ENCODE measurements at places on chromosomes 7 and 10. TPM values are rescaled to one million over a fixed set of nuclear protein-coding genes. Genes with fewer than 3 reads are reported as not detected.
A peak's percentile ranks its signal among the peaks of the same experiment; 100 is the strongest.

- no peak for DNase-seq
Observed at GRCh38 chr7:98470485-98471240, 69.8 kb upstream of the BAIAP2L1 start.

- DNase-seq = no peak
Observed at GRCh38 chr10:84994722-84995121, 666.3 kb downstream of the CCSER2 start.

- DNase-seq = no peak
Observed at GRCh38 chr10:25492040-25492439, 317.2 kb downstream of the GPR158 start.

- DNase-seq = no peak
Observed at GRCh38 chr7:54550471-54550870, 8.3 kb downstream of the VSTM2A start.

DNA sequence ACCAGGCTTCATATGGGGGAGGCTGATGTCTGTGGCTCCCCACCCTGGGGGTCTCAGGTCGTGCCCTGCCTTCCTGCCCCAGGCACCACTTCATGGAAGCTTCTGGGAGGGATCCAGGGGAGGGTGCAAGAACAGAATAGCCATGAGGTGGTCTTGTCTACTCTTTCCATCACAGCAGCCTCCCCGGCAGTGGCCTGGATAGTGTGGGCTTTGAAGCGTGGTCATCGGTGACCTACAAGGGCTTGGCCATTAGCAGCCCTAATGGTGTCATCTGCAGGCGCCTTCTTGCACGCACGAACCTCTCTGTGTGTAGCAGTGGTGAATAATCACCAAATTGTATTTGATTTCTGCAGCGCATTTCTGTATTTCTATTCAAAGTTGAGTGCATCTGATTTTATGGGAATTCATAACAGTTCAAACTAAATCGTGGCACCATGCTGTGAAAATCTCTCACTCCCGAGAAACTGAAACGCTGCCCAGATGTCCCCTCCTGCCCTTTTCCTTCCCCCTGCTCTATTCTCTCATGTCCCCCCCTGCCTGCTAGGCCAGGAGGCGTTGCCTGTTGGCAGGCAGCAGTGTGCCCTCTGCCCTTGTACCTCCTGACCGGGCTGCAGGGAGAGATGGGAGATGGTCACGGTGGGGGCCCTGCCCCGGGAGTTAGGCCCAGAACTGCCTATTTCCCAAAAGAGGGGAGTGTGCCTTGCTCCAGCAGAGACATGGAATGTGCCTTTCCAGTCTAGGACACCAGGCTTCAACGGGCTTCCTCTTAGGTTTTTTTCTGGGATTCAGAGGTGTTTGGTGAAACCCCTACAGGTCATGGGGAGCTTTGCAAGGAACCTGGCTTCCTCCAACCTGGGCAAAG, 34.8 kb downstream of the CDH23 start:
- DNase-seq = no peak

Gene EN2
- 0.07 TPM for total RNA-seq

GRCh38 chr7:80334908-80335307, 177.0 kb downstream of the GNAT3 start:
- DNase-seq = no peak

Gene FAM131B
- 0.39 TPM for total RNA-seq

GRCh38 chr10:13629116-13629515, 42.4 kb downstream of the PRPF18 start:
- no peak for DNase-seq

Gene ANKRD61
- not detected for total RNA-seq

DNA sequence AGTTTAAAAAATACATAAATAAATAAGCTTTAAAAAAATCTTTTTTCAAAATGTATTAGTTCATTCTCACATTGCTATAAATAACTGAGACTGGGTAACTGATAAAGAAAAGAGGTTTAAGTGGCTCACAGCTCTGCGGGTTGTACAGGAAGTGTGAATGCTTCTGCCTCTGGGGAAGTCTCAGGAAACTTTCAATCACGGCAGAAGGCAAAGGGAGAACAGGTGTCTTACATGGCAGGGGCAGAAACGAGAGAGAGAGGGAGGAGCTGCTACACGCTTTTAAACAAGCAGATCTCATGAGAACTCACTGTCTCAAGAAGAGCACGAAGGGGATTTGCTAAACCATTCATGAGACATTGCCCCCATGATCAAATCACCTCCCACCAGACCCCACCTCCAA, 114.6 kb downstream of the DNAJC1 start:
- no peak for DNase-seq

- no peak for DNase-seq
Observed at GRCh38 chr7:110373416-110373815, 717.5 kb upstream of the LRRN3 start.

GRCh38 chr7:154302380-154302779, 250.2 kb downstream of the DPP6 start:
- no peak for DNase-seq

Gene GDF2
- not detected for total RNA-seq

Gene CCL24
- total RNA-seq = 1.9 TPM

DNA sequence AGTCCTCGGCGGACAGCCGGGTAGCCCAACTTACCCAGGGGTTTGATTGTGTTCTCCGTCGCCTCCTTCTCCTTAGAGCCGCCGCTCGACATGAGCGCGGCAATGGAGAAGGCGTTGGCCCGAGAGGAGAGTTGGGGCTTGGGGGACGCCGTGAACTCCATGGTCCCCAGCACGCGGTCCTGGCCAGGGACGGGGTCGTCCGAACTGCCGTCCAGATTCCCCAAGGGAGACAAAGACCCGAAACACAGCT, 515 bp downstream of the TBX20 start:
- DNase-seq = no peak

Gene MBLAC1
- total RNA-seq = 1.2 TPM

DNA sequence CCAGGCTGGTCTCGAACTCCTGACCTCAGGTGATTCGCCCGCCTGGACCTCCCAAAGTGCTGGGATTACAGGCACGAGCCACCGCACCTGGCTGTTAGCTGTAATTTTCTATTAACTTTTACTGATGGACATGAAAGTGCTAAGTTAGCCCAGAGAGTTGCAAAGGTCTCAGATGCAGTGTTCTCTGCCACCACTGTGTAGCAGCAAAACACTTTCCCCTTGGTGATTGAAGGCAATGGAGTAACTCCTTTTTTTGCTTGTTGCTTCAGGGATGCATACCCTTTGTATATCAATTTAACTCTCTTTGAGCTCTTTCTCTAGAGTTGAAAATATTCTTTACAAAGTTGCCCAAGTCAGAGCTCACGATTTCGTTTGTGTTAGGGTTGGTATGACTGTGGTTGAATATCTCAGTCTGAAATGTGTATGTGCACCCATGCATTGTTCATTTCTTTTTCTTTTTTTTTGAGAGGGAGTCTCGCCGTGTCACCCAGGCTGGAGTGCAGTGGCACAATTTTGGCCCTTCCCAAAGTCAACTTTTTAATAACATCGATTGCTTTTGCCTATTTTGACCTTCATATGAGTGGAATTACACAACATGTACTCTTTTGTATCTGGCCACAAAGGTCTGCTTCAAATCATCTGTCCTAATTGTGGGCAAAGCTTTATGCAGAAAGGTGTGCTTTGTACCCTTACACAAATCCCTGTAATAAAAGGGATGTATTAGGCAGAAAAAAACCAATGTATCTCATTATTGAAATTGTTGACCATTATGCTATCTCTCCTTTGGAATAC, 52.6 kb downstream of the GTF2I start:
- no peak for DNase-seq

DNA sequence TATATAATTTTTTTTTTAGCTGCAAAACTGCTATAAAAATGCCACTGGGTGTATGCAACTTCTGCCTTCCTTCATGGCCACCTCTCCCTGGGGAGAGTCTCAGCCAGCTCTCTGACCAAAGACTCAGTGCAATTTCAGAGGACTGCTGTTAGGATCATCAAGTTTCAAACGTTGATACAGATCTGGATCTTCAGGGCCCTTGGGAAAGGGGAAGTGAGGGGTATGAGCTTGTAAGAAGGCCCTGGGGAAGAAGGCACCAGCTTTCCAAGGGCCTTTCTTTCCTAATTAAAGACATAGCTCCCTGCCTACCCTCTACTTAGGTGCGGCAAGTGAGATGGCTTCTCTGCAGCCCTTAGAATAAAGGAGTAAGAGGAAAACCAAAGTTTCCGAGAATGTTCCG, 130.4 kb downstream of the CUL2 start:
- no peak for DNase-seq

GRCh38 chr10:71576842-71577241, 142.7 kb downstream of the C10orf105 start:
- no peak for DNase-seq

GRCh38 chr7:92851732-92852131, 15.4 kb upstream of the CDK6 start:
- DNase-seq = no peak

GRCh38 chr10:35299016-35299415, 37.3 kb upstream of the CCNY start:
- no peak for DNase-seq

Gene CPXM2
- 3.2 TPM for total RNA-seq

- no peak for DNase-seq
Observed at GRCh38 chr10:72904806-72905205, 11.3 kb downstream of the OIT3 start.

GRCh38 chr10:33347211-33347610, 12.7 kb upstream of the NRP1 start:
- no peak for DNase-seq

Gene IGFBP1
- not detected for total RNA-seq

Gene CTBP2
- 27.5 TPM for total RNA-seq

GRCh38 chr7:52085610-52086009, 769.0 kb upstream of the COBL start:
- no peak for DNase-seq

GRCh38 chr7:32116436-32116835, 46.2 kb upstream of the PDE1C start:
- DNase-seq = no peak

DNA sequence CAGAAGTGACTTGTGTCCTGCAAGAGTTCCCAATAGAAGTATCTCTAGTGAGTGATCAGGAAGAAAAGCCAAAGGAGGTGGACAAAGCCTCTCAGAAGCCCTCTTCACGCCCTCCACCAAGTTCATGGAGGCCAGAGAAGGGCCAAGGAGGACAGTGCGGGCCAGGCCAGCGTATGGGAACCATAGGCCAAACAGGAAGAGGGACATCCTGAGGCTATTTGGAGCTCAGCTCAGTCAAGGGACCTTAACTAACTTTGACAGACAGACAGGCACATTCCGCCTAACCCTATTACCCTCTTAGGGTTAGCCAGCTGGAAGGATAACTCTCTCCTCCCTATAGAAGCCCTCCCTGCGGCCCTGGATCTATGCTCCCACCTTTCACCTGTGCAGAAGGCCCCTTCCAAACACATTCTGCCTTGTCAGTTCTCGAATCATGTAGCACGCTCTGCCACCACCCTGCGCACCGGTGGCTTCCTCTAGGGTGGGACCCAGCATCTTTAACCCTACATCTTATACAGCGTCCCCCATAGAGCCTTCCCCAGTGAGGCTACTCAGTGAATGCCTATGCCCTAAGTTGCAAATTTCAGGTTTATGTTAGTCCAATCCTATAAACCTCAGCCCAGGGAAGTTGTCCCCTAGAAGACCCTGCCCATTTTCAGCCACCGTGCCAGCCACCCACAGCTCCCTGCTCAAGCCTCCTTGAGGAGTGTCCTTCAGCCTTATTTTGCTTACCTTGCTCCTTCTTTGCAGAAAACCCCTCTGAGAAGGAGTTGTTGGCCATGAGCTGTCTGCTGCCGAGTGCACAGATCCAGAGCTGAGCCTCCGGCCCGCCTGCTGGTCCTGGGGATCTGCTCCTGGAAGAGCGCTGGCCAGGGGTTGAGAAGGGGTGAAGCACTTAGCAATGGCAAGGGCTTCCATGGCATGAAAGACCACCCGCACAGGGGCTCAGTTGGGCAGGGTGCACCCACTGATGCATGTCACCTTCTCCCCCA, 36.9 kb downstream of the FRMPD2 start:
- no peak for DNase-seq

DNA sequence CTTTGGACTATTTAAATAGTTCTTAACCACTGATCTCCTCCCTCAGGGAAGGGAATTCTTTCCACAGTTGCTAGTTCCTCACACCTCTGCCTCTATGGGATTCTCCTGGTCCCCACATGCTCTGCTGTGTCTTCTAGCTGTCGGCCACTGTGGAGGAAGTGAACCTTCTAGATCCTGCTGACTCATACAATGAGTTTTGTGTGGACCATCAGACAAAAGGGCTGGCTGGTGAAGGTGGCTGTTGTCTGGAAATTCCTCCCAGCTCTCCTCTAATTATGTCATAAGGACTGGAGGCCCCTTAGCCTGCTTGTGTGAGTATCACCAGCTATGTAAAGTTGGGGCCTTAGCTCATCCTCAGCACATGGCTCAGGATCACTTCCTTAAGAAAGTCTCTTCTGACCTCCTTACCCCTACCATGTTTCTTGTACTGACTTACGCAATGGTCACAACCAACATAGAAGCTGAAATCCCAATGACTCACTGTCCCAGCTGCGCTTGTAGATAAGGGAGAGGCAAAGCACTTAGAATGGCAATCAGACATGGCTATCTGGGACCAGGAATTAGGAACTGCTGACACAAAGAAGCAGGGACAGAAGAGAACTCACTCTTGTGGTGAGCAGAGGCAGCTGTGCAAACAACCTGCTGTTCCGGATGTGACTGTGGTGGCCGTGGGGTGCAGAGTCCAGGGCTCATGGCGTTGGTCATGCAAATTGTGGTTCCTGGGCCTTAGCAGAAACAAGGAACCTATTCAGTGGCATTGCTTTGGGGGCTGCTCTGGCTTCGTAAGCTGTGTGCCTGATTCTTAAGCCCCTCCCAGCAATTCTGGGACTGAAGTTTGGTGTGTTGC, 2.5 kb upstream of the MACC1 start:
- DNase-seq = peak; percentile 55

DNA sequence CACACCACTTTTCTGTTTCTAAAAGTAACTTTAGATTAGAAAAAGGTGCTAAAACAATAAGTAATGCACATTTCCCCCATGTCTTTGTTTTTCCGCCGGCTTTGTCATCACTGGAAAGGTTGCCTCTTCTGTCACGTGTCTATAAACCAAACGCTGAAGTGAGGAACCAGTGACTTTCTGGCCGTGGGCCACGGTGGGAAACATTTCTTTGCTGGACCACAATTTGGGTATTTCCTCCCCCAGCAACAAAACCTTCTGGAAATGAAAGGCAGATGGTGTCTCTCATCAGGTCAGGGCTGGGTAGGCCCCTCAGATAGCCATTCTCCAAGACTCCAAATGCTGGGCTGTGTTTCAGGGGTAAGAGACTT, 174.5 kb downstream of the SH3PXD2A start:
- no peak for DNase-seq

All from heart right ventricle (tissue), 16 donors.